Endothelial cell (in vitro differentiated cells): ENCODE measurements at places on chromosomes 2 and 18.

DNA sequence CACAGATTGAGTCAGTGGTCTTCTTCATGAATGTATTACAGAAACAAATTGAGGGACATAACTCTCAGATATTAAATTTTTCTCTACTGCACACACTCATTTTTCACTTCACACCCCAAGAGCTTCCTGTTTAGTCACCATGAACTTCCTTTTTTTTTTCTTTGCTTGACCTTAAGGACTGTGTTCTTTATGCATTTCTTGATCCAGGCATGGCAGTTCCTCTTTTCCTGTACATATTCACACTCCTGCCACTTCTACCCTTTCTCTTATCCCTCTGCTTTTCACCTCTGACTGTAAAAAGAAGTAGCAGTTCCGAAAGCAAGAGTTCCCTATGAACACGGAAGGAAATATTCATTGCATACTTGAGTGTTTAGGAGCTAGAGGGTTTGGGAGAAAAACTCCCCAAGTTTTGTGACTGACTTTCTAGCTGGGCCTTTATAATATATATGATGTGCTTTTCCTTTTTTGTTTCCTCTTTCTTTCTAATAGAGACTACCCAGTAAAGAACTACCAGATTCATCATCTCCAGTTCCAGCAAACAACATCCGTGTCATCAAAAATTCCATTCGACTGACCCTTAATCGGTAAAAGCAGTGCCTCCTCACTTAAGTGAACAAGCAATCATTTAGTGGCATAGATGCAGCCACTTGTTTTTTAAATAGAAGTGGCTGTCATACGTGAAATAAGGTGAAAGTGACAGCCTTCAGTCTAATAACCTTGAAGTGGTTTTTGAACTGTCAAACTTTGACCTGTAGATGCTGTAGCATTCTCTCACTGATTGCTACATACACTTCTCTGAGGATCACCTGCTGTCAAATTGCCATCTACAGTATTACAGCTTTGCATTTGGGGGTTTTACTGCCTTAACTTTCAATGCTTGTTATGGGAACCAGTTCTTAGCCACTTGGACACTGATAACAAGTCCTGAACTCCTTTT, 40.8 kb downstream of the PAPOLG start:
- DNase-seq, result no peak

- no peak for DNase-seq
Observed at GRCh38 chr2:117027646-117028045, 786.8 kb upstream of the DDX18 start.

GRCh38 chr2:71934320-71934593, 213.4 kb downstream of the CYP26B1 start:
- DNase-seq, result no peak

- DNase-seq, result no peak
Observed at GRCh38 chr2:128475427-128476211, 157.0 kb upstream of the HS6ST1 start.

- no peak for DNase-seq
Observed at GRCh38 chr18:50594942-50595341, 35.1 kb downstream of the MAPK4 start.

GRCh38 chr2:56184500-56185011, 766 bp downstream of the CCDC85A start:
- DNase-seq, result peak; percentile 47

GRCh38 chr2:198314559-198315153, 510.3 kb downstream of the PLCL1 start:
- DNase-seq, result no peak

DNA sequence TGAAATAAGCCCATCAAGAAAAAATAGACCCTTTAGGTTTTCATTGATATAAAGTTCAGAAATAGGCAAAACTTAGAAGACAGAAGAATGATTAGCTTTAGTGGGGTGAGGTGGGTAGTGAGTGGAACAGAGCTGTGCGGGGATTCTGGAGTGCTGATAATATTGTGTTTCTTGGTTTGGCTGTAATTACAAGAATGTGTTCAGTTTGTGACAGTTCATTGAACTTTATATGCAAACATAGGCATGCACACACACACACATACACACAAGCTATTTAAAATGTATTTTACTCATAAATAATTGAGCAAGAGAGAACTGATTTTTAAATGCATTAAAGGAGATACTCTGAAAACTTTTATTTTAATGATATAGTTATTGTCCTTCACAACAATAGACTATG, 17.1 kb downstream of the ARHGAP15 start:
- no peak for DNase-seq

- no peak for DNase-seq
Observed at GRCh38 chr2:88180605-88181240, 10.6 kb downstream of the THNSL2 start.

GRCh38 chr18:26406324-26406723, 142.0 kb downstream of the KCTD1 start:
- no peak for DNase-seq

DNA sequence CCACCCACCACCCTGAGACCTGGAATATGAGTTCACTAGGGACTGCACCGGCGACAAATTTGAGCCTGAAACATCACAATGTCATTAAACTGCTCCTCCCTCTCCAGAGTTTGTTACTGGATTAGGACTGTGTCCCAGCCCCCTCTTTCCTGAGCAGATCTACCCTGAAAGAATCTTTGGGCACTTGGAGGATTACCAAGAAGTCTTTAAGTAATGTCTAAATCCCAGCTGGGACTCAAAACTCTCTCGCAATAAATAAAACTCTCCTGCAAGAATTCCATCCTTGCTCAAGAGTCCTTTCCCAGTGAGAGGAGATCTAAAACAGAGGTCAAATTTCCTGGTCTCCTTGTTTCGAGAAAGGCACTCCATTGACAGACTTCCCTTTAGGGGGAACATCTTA, 20.9 kb downstream of the GKN2 start:
- DNase-seq, result no peak

GRCh38 chr2:209907746-209908145, 94.7 kb upstream of the RPE start:
- no peak for DNase-seq

GRCh38 chr2:224063298-224063648, 24.2 kb upstream of the SERPINE2 start:
- DNase-seq, result no peak

DNA sequence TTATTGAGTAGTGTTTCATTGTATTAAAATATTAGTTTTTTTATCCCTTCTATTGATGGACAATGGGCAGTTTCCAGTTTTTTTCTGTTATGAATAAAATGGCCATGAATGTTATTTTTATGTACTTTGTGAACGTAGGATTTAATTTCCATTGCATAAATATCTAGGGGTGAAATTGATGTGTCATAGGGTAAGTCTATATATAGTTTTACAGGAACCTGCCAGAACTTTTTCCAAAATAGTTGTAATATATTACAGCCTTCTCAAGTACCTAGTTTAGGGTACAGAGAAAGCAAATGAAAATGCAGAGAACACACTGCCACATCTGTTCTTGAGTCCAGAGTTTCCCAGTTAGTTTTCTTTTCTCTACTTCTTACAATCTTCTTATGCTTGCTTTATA, 378.6 kb downstream of the MEIS1 start:
- DNase-seq, result no peak

- no peak for DNase-seq
Observed at GRCh38 chr2:5713101-5713500, 20.9 kb downstream of the SOX11 start.

GRCh38 chr2:45706033-45706432, 54.6 kb downstream of the PRKCE start:
- DNase-seq, result no peak

GRCh38 chr2:59893612-59894011, 659.8 kb downstream of the BCL11A start:
- no peak for DNase-seq

GRCh38 chr2:201831469-201831868, 25.1 kb downstream of the CDK15 start:
- no peak for DNase-seq

DNA sequence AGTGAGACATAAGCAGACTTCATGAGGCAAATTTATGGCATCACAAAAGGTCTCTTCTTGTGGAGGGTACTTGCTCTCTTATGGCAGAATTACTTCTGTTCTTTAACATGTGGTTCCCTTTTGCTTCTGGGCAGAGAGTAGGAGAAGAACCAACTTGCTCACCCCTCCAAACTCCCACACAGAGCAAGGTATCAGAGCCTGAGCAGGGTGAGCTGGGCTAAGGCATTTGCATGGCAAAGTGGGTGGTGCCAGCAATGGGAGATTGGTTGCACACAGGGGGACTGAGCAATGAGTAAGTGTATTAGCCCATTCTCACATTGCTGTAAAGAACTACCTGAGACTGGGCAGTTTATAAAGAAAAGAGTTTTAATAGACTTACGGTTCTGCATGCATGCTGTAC, 64.2 kb upstream of the ITGB6 start:
- DNase-seq, result no peak

GRCh38 chr2:155157065-155157464, 458.6 kb downstream of the KCNJ3 start:
- no peak for DNase-seq

DNA sequence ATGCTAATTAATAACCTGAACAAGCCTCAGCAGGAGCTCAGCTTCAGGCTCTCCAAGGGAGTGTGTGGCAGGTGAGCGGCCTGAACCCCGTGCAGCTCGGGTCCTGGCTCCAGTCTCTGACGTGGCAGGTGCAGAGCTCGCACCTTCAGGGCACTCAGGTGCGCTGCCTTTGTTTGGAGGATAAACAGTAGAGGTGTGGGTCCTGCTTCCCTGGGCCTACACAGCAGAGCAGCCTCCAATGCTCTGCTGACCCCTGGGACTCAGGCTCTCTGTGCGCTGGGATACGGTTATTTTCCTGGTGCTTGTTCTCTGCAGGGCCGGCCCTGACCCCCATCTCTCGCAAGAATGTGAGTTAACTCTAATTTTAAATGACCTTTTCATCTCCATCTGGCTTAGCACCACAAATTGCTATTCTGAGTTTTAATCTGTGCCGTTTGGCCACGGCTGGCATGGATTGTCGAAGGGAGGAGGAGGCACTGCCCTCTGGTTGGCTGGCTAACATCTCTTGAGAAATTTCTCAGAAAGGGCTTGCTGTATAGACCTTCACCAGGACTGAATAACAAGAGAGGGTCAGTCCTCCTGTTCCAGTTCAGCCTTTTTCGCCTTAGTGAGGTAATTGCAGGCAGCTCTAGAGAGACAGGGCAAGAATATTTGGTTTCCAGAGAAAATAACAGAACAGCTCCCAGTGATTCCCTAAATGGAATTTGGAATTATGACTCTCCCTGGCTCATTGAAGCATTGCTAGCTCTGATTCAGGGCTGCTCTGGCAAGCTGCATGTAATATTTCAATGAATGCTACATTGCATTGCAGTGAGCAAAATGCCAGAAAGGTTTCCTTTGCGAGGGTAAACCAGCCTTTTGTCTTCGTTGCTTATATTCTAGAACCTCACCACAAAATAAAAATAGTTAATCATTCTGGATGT, 161.8 kb downstream of the DCDC2C start:
- no peak for DNase-seq

GRCh38 chr2:108637304-108637669, 82.0 kb upstream of the RANBP2 start:
- no peak for DNase-seq

DNA sequence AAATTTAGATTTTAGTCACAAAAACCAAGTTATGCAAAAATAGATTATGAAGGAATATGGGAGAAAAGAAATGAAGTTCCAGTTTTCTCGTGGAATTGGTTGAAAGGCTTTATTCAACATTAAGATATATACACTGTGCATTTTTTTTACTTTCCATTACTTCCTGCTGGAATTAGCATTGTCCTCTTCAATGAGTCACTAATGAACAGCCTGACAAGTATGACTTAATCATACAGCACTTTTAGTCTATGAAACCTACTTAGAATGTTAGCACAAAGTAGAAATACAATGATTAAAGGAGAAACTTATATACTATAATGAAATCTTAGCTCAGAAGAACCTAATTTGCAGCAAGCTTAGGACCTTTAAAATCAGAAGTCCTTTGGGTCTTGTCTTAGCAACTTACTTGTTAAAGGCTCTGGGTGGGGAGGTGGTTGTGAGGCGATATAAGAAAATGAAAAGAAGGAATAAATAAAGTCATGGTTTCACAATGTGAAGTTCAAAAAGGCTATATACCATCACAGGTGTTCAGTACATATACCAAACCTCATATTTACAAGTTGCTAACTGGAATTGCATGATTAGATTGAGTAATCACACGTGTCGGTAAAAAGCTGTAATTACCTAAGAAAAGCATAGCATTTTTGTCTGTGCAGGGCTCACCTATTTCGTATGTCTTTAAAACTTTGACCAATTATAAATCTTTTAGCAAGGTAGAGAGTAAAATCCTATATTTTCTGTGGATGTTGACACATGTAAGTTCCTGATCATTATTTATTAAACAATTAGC, 236.8 kb downstream of the CAMKMT start:
- DNase-seq, result no peak

GRCh38 chr18:39624961-39625360, 2059.4 kb upstream of the CELF4 start:
- no peak for DNase-seq

DNA sequence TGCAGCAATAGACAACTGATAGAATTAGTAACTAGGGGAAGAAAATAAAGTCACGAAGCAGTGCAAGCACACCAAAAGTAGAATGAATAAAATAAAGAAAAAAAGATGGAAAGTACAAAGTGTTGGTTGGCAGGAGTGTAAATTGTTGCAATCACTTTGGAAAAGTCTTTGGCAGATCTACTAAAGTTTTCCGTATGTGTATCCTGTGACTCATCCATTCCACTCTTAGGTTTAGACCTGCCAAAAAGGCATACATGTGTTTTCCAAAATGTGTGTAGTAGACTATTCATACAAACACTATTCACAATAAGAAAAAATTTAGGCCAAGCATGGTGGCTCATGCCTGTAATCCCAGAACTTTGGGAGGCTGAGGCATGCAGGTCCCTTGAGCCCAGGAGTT, 282.1 kb upstream of the FSIP2 start:
- DNase-seq, result no peak

DNA sequence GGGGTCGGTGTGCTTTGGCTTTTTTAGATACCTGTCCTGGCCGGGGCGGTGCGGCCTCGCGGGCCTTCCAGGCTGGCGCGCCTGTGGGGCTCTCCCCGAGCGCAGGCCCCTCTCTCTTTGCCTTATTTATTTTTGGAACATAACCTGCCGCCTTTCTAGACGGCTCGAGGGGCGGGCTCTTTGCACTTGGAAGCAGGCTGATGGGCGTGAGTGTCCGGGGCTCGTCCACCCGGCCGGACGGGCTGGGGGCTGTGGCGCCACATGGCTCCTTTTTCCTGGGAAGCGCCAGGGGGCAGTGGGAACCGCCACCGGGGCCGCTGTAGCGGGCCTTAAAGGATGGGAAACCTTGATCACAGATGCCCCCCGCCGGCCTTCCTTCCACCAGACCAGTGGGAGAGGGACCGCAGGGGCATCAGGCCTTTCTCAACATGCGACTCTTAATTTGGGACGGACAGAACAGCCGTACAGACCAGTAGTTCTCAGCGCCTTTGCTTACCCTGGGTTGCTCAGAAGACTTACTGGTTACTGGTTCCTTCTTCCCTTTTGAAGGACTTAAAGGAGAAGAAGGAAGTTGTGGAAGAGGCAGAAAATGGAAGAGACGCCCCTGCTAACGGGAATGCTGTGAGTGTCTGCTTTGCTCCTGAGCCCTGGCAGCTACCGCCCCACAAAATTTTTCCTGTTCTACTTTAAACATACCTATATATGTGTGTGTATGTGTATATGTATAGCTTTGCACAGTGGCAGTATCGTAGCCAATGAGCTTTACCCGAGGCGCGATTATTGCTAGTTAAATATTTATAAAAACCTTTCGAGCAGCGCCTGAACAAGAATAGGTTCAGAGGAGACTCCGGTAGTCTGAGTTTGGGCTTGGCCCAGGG, 2.7 kb downstream of the PTMA start:
- DNase-seq, result peak; percentile 62
